ENCODE measurements at places on chromosomes 5 and 9. TPM values are rescaled to one million over a fixed set of nuclear protein-coding genes. Genes with fewer than 3 reads are reported as not detected.
A peak's percentile ranks its signal among the peaks of the same experiment; 100 is the strongest.

GRCh38 chr5:173237143-173237874 is 2.3 kb upstream of the NKX2-5 start:
- peak; percentile 31 for DNase-seq

DNA sequence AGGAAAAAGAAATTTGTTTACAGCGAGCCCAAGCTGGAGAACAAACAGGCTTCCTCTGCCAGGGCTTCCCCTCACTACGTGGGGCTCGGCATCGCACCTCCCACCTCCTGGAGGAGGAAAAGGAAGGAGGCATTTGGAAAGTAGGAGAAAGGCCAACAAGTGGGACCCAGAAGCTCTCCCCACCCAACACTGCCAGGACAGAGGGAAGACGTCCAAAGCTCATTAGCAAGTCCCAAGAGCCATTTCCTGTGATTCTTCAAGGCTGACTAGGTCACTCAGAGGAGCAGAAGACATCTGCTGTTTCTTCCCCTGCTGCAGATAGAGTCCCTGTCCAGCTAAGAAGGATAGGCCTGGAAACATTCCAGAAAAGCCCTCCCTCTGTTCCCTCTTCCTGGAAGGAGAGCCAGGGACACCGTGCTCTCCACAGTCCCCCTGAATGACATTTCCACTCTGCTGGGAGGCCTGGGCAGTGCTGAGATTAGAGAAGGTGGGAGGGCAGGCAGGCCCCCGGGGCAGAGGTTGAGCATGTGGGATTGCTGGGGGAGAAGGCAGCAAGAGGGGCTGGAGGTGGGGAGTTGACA is 57.0 kb upstream of the NEURL1B start:
- no peak for DNase-seq

- DNase-seq, result no peak
Observed at GRCh38 chr9:79736051-79736450, 164.3 kb downstream of the TLE4 start.

DNA sequence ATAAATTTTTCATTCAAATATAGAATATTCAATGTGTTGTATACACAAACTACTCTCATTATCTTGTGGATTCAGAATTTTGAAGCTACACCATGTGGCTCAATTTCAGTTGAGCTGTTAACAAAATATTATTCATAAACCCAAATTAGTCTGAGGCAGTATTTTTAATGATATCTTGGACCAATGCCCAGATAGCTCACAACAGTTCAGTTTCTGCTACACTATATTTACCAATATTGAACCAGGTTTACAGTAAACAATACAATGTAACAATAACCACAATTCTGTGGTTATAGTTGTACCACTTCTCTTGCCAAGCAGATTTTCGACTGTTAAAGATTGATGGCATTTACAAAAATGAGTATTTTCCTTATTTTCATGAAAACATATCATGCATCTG is 99.9 kb downstream of the SSBP2 start:
- DNase-seq, result no peak

GRCh38 chr5:108141676-108142075 is 240.2 kb downstream of the FBXL17 start:
- DNase-seq, result no peak

- DNase-seq, result no peak
Observed at GRCh38 chr9:113873926-113874325, 2.2 kb upstream of the ZNF618 start.

DNA sequence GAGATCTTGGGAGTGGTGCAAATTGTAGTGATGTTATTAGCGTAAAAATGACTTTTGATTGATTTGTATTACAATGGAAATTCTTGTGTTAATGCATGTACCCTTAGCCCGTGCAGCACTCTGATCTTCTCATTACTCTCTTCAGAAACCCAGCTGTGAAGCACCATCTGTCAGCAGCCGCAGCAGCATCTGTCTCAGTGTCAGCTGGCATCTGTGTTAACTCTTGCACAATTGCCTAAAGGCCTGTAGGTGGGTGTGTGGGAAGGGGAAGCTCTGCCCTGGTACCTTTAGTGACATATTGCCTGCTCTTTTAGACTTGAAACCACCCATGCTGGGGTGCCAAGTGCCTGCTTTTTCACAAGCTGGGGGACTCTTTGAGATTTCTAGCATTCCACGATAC is 101.3 kb downstream of the FBXL7 start:
- DNase-seq, result no peak

DNA sequence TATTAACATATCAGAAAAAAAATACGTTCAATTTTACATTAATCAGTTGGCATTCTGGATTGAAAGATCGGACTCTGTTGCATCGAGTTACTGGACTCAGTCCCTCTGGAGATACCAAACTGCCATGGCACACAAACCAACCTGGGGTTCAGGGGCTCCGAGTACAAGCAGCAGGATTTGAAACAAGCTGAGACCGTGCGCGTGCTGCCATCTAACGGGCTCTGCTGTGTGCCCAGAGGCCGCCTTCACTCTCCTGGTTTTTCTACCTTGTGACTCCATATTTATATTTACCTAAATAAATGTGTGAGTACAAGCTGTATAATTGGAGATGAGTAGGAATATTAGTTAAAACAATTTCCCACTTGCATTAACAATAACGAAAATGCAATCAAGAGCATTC is 48.2 kb downstream of the ANXA1 start:
- peak; percentile 59 for DNase-seq

DNA sequence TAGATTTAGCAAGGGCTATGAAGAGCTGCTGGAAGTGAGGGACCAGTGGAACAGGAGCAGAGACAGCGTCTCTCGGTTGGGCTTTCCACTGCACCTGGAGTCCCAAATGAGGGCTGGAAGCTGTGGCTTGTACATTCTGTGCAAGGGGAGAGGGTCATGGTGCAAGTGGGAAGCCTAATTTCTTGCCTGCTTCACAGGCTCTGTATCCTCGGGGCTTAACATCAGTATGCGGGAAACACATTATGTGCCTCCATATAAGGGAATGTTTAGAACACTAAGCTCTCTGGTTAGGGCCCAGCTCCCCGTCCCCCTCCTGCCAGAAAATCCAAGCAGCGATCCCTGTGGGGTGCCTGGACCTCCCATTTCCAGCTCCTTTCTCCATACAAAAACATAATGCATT is 89.0 kb upstream of the NIPAL4 start:
- no peak for DNase-seq

DNA sequence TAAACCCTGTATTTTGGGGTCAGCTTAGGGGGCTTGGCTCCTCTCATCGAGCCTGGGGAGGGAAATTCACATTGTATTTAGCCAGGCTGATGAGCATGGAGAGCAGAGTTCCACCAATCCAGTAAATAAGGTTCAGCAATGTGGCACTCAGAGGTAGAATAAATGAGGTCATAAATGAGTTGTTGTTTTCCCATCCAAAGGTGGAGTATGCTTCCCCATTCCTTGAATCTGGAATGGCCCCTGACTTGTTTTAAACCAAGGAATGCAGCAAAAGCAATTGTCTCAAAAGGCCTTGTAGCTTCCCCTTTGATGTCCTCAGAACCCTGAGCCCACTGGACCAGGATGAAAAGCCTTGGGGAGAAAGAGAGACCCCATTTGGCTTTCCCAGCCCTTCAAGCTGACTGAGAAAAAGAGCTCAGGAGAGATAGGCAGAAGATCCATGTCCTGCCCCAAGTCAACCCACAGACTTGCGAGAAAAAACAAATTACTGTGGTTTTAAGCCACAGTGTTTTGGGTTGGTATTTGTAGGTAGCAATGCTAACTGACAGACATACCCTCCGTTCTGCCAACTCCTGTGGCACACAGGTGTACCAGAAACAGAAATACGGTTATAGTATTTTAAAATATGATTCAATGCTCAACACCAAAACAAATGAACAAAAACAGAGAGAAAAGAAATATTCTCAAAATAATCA is 566.0 kb upstream of the DMAC1 start:
- DNase-seq, result no peak

FCN2 gene
- total RNA-seq, result not detected

BSPRY gene
- 5.1 TPM for total RNA-seq

SMIM33 gene
- total RNA-seq, result not detected

TLE1 gene
- total RNA-seq, result 75.1 TPM

SV2C gene
- 0.02 TPM for total RNA-seq

ZDHHC11 gene
- 37.6 TPM for total RNA-seq
